ENCODE measurements at places on chromosomes 11 and 22.

- peak; percentile 99 for DNase-seq
Observed at GRCh38 chr11:19679952-19680828, 32.4 kb upstream of the NAV2 start.

DNA sequence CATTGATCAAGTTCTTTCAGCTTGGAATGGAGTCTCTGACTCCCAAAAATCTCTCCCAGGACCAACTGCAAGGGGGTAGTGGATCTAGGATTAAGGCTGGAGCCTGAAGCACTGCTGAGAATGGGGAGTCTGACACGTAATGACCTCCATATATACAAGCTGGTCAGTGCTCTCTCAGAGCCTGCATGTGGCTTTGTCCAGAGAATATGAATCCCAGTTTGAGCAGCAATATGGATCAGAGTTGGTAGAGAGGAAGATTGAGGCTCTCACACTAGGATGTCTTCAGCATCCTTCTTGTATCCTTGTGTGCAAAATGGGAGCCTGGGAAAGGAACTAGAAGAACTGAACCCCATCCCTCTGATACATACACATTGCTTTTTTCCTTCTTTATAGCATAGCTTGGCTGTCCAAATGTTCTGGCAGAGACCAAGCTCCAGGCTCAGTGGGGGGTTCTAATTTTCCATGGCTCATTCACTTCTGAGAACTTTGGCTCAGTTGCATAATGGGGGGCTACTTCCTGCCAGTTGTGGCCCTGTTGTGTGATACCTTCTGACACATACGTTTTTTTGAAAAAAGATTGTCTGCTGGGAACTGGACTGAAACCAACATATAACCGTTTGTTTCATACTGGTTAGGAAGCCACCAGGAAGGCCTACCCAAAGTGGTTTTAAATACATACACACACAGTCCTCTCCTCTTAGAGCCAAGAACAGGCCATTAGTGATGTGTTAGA, 138.2 kb downstream of the ETS1 start:
- no peak for DNase-seq

- DNase-seq: no peak
Observed at GRCh38 chr11:38448284-38448683, 1850.2 kb upstream of the RAG2 start.

DNA sequence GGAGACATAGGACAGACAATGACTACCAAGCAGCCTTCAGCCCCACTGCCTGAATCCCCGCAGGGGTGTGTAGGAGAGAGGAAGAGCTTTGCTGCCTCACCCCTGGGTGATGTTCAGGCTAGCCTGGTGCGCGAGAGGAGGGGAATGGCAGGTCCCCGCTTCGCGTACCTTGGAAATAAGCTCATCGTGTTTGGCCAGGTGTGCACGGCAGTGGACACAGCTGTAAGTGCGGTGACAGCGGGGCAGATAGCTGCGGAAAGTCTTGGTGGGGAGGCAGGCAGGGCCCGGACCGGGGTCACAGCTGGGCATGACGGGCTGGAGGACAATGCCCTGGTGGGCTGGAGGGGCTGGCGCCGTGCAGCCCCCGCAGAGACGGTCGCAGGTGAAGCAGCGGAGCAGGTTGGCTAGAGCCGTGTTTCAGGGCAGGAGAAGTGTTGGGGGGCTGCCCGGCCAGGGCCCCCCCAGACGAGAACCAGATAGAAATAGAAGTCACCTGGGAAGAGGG, 2.9 kb downstream of the YPEL4 start:
- peak; percentile 45 for DNase-seq

DNA sequence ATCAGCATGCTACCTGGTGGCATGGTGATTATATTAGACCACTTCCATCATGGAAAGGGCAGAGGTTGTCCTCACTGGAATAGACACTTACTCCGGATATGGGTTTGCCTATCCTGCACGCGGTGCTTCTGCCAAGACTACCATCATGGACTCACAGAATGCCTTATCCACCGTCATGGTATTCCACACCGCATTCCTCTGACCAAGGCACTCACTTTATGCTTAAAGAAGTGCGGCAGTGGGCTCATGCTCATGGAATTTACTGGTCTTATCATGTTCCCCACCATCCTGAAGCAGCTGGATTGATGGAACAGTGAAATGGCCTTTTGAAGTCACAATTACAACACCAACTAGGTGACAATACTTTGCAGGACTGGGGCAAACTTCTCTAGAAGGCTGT, 109.2 kb upstream of the DRD2 start:
- no peak for DNase-seq

GRCh38 chr22:50280708-50281383, 10.7 kb upstream of the MAPK11 start:
- no peak for DNase-seq

GRCh38 chr22:23826510-23827350, 12.1 kb downstream of the DERL3 start:
- peak; percentile 68 for DNase-seq

DNA sequence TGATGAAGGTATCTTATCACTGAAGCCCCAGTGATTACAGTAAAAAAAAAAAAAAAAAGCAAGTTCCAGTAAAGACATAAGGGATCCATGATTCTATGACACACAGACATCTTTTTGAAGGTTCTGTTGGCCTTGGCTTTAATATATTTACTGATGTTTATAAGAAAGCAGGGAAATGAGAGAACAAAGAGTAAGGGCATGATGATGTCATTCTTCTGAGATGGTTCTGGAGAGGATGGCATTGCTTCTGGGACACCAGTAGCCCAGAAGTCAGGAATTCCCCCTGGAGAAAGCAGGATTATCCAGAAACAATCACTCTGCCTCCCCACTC, 233.6 kb downstream of the FAM76B start:
- DNase-seq: no peak

DNA sequence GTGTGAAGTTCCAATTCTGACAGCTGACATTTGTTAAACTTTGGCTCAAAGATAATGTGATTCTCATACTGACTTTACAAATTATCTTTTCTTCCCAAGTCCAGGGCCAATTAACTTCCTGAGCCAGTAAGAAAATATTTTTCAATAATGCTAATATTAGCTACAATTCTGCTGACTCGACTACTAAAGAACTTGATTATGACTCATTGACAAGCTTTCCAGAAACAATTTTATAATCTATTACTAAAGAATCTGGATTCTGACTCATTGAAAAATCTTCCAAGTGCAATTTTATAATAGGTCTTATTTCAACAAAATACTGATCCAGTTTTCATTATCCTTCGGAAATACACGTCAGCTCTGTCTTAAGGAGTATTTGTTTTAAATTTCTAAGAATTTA, 12.9 kb upstream of the XKR3 start:
- no peak for DNase-seq

GRCh38 chr22:38043151-38044039, 13.8 kb upstream of the PICK1 start:
- DNase-seq: no peak

Measured in foreskin fibroblast (primary cell).